ENCODE measurements at places on chromosomes 16 and 17.
A peak's percentile ranks its signal among the peaks of the same experiment; 100 is the strongest.

DNA sequence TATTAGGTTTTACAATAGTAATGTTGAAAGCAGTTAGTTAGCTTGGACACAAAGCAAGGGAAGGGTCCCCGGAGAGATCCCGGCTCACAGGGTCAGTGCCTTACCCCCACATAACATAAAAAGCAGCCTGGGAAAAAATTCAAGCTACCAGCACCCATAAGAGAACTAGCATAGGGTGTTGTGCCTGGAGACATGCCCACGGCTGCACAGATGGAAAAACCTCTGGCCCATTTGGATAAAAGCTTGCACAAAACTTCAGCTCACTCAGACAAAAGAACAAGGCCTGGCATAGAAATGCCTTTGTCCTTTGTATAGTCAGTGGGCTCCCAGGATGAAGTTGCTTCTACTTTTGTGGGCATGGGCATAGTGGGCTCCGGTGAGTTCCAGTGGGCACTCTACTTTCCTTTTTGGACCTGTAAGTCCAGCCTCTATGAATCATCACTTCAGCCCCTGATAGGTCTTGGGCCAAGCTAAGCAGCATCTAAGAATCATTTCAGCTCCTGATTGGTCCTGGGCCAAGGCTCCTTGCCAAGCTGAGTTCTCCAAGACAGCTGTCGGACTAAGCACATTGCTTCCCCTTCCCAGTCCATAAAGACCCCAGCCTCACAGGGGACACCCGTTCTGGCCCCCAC is 1.3 kb upstream of the RDM1 start:
- no peak for DNase-seq

- DNase-seq, result no peak
Observed at GRCh38 chr17:40562838-40563219, 2.4 kb downstream of the CCR7 start.

GRCh38 chr17:59892251-59892923 is 356 bp downstream of the TUBD1 start:
- DNase-seq, result no peak

- no peak for DNase-seq
Observed at GRCh38 chr16:55439101-55439690, 39.8 kb upstream of the MMP2 start.

GRCh38 chr17:72336026-72336803 is 215.4 kb downstream of the SOX9 start:
- no peak for DNase-seq

GRCh38 chr16:57689762-57690558 is 4.6 kb upstream of the DRC7 start:
- no peak for DNase-seq

DNA sequence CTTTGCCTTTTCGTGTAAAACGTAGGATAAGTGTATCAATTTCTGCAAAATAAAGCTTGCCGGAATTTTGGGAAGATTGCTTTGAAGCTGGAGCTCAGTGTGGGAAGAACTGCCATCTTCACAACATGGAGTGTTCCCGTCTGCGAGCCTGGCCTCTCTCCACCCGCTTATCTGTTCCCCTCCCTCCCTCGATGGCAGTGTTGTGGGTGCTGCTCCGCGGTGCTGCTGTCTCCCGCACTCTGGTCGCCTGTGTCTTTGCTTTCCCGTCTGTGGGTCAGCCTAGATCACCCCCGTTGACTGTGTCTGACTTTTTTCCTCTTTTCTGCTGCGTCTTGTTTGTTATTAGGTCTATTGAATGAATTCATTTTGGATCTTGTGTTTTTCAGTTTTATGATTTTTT is 17.0 kb downstream of the ACSF3 start:
- no peak for DNase-seq

- no peak for DNase-seq
Observed at GRCh38 chr17:74601944-74602572, 10.0 kb upstream of the CD300LD start.

DNA sequence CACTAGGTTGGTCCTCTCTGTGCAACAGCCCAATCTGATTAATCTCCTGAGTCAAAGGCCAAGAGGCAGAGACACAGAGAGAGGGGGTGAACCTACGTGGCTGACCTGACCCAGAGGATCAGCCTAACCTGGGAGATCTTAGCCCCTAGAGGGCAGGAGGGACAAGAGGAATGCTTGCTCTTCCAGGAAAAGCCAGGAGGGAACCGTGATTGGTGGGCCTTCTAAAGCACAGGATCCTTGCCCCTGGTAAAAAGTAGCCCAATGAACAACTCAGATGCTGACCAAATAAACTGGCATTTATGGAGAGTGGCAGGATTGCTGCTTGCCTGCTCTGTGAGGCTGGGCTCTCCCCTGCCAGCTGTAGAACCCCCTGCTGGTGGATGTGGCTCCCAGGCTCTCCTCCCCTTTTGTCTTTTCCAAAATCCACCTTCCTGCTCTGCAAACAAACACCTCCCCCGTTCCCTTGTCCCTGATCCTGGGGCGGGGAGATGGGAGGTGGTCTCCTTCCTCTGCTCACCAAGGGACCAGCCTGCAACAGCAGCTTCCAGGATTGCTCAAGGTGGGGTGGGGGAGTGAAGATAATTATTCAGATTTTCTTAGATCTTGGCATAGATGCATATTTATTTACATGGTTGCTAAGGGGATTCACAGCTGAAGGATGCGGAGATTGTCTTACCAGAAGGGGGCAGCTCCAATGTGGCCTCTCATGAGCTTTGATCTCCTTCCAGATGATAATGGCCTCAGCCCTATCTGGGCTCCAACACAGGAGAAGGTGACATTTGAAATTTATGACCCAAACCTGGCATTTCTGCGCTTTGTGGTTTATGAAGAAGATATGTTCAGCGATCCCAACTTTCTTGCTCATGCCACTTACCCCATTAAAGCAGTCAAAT is 71.9 kb downstream of the SDR42E1 start:
- no peak for DNase-seq

- peak; percentile 81 for DNase-seq
Observed at GRCh38 chr17:67515490-67516083, 138.5 kb downstream of the PITPNC1 start.

- no peak for DNase-seq
Observed at GRCh38 chr17:45357364-45357997, 40.7 kb upstream of the MAP3K14 start.

DNA sequence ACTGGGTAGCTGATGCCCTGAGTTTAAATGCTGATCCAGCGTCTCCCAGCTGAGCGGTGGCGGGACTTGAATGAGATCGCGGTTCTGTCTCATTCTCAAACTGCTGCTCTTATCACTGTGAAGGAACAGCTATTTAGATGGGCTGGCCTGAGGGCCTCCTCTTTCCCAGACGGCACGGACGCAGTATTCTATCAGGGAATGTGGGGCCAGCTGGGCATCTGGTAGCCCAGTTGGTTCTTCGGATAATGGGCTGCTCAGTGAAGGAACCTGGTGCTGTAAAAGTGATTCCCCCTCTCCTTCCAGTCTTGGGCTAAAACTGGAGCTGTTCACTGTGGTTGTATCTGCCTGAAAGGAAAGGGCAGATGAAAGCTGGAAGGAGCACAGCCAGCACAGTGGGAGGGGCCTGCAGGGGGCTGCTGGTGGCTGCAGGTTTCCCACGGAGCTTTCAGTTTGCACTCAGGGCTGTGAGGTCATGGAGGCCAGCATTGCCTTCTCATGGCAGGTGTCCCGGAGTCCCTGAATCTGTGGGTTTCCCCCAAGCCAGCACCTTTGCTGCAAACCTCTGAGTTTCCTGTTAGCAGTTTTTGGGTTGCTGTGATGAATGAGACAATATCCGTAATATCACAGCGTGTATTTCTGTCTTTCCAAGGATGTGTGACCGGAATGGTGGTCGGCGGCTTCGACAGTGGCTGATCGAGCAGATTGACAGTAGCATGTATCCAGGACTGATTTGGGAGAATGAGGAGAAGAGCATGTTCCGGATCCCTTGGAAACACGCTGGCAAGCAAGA is 3.6 kb downstream of the IRF8 start:
- DNase-seq, result no peak

DNA sequence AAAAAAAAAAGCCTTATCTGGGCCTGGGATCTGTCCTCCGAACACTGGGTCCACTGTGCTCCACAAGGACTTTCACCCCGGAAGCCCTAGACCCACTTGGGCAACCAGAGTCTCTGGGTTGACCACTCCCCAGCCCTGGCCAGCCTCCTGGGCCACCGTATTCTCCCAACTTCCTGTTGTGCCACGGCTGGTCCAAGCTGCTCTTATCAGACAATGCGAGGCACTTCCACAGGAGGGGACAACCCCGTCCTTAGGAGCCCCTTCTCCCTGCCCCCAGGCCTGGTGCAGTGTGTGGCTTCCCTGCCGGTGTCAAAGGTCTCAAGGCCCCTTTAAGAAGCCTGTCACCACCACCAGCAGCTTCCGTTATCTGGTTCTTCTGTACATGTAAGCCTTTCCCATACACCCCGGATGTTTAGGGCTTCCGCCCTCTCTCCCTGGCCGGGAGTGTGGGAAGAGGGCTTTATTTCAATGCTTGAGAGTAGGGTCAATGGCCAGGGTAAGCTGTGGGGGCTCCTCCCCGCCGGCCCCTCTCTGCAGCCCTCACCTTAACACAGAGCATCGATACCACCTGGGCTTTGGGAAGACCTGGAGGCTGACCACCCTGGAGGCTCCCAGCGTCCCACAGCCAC is 313.0 kb downstream of the SEC14L1 start:
- no peak for DNase-seq

DNA sequence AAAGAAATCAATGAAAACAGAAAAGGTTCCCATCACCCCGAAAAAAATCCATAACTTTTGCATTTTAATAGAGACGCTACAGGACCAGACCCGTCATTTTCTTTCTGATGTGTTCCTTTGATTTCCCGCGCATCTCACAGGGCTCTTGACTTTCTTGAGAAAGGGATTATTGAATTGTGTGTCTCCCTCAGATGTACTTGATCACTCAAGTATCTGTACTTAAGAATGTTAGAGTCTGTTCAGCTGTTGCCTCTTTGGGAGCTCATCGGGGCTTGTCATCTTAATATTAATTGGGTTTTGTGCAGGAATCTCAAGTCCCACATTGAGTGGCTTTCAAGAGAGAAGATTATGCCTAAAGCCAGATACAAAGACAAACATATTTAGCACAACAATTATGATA is 606.4 kb upstream of the SALL1 start:
- DNase-seq, result no peak

- no peak for DNase-seq
Observed at GRCh38 chr16:79690159-79690558, 89.6 kb upstream of the MAF start.

DNA sequence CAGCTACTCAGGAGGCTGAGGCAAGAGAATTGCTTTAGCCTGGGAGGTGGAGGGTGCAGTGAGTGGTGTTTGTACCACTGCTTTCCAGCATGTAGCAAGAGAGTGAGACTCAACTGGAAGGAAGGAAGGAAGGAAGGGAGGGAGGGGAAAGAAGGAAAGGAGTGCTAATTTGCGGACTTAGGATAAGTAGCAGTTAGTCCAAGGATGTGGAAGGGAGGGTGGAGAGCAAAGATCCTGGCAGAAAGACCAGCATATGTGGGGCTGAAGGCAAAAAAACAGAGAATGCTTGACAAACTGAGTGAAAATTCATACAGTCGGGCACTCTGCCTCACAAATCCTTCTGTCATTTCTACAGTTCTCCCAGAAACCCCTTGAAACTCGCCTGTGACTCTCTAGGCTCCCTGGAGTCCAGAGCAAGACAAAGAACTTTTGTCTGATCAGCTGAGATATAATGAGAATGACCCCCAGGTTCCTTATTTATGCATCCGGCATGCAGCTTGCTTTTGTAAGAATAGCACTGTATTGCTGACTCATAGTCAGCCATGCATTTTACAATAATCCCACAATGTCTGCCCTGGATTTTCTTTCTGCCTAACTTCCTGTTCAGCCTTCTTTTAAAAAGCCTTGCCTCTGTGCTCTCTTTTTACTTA is 31.5 kb downstream of the CDK5RAP3 start:
- peak; percentile 49 for DNase-seq

DNA sequence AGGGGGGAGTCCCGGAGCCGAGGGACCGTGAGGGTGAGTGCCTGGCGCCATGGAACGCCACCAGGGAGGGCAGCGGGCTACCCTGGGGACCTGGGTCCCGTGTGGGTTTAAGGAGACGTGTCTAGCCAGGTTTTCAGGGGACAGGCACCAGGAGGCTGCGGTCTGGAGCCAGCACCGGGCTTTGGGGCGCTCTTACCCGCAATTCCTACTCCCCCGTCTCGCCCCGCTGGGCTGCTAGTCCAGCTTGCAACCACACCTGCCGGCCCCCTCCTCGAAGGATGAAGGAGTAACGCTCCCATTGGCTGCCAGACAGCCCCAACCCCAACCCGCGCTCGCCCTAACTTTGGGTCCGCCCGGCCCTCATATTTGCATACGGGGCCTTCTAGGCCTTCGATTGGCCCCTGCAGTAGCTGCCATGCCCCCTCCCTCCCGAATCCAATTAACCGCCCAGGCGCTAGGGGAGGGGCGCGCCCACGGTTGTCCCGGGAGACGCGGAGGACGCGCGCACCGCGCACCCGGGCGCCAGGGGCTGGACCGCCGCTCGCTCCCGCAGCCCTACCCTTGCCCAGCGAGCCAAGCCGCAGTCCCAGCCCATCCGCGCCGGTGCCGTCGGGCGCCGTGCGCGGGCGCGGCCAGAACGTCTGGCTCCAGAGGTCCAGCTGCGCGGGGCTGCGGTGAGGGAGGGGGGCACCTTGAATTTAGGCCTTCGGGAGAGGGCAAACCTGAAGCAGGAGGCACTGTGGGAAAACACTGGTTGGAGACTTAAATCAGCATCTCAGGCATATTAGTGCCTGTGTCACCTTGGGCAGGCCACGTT is at the start of gene TTLL6:
Gene TTLL6, minus strand, starts transcription at position 456 of the 817 bp plus-strand sequence. Its CDS starts 157 bp downstream, at position 299.
- peak; percentile 94 for DNase-seq

GRCh38 chr17:50775926-50776325 is 8.6 kb upstream of the ANKRD40CL start:
- no peak for DNase-seq

DNA sequence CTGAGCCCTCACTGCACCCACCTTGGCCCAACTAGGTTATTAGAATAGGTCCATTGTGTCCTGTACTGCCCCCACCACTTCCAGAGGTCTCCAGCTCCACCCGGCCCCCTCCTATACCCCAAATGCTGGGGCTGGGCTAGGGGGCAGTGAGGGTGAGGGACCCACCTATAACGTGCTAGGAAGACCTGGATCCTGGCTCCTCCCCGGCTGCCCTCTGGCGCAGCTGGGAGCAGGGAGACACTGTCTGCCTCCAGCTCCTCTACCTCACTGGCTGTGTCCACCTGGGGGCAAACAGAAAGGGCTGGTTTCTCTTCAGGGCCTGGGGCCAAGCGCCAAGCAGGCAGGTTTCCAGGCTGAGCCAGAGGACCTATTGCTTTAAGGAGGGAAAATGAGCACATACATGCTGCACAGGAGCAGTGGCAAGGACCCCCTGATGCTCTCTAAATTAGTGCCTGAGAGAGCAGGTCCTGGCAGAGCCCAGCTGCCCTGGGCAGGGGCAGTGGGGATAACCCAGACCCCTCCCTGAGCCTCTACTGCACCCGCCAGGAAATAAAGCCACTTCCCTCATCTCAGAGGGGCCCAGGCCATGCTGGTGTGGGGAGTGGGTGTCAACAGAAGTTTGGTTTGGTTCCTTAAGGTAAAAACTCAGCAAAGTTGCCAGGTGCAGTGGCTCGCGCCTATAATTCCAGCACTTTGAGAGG is 12.2 kb downstream of the TSPOAP1 start:
- no peak for DNase-seq

DNA sequence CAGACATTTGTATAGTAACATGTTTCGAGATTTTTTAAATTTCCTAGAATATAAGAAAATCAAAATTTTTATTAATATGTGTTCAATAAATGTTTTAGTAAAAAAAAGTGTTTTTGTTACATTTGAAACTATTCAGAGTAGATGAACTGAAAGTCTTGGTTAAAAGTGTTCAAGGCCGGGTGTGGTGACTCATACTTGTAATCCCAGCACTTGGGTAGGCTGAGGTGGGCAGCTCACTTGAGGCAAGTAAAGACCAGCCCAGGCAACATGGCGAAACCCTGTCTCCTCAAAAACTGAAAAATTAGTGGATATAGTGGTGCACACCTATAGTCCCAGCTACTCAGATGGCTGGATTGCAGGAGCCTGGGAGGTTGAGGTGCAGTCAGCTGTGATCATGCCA is 16.8 kb upstream of the PHKG2 start:
- DNase-seq, result no peak
